ENCODE measurements at places on chromosomes 11 and 22.
A peak's percentile ranks its signal among the peaks of the same experiment; 100 is the strongest.

DNA sequence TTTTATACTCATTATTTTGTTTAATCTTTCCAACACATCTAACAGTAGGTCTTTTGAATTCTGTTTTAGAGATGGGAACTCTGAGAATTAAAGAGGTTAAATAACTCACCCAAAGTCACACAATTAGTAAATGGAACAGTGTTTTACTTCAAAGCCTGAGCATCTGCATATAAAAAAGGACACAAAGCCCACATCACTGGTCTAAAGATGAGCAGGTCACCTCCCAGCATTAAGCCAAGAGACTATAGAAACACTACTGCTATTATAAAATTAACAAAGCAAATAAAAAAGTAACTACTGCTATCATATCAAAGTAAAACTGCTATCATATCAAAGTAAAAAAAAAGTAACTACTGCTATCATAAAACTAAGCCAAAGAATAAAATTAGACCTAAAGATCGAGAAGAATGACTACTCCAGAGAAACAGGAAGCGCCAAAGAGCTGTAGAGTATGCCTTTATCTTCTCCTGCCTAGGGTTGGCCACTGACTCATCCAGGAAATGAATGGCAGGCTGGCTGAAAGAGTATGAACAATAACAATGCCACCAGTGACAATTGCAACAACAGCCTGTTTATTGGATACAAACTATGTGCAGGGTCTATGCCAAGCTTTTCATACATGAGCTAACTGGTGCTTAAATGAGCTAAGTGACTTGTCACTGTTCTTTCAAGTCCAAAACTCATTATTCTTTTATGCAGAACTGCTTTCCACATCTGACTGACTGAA, 1153.0 kb upstream of the TENM4 start:
- DNase-seq = no peak

DNA sequence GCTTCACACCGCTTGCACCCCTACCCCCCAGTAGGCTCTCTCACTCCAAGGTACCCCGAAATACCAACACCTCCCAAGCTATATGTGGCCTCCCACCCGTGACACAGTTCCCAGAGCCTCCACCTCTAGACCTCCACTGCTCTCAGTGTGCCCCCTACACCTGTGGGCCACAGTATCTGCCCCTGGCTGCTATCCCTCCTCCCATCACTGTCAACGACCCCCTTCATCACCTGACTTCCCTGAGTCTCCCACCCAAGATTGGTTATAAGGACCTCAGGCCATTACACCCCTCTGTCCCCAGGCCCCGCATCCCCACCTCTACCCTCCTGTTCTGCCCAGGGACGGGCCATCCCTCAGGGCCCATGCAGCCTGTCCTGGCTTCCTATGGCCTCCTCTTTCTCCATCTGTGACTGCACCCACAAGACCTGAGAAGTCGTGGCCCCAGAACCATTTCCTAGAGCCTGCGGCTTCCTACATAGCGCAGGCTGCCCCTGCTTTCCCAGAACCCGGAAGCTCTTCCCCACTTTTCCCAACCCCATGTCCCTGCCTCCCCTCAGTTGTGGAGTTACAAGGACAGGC, 734 bp downstream of the ACR start:
- no peak for DNase-seq

GRCh38 chr11:47570651-47571356, 5.4 kb downstream of the PTPMT1 start:
- DNase-seq = no peak

DNA sequence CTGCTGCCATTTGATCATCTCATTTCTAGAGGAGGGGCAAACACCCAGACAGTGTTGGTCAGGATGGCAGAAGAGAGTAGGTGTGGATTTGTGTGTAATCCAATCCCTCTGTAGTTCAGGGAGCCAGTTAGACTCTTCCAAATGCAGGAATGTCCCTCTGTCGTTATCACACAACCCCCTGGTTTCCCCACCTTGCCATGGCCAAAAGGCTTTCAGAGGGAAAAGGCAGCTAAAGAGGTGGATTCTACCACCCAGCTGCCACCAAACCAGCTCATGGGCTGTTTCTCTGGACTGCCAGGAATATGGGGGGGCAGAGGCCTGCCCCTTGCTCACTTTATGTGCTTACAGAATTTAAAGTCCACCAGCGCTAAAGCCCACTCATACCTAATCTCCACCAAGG, 18.1 kb downstream of the TSKU start:
- no peak for DNase-seq

GRCh38 chr11:93784145-93784934, at the start of gene MED17:
Gene MED17 (plus strand): TSS chr11:93784282. CDS start chr11:93784514, 232 bp downstream.
- peak; percentile 85 for DNase-seq

DNA sequence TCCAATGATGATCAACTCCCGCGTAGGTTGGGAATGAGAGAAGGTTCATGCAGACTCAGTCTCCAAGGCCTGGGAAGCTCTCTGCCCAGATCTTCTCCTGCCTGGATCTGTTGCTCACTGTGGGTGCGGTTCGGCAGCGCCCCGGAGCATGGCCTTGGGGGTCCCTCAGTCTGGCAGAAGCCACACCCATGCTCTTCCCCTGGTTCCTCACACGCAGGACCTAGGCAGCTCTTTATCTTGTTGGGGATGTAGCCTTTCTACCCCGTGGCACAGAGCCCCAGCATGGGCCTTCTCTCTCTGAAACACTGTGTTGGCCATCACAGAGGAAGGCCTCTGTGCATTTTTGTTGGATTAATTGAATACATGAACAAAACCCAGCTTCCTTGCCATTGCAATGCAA, 1461.6 kb downstream of the BRD1 start:
- DNase-seq = no peak

DNA sequence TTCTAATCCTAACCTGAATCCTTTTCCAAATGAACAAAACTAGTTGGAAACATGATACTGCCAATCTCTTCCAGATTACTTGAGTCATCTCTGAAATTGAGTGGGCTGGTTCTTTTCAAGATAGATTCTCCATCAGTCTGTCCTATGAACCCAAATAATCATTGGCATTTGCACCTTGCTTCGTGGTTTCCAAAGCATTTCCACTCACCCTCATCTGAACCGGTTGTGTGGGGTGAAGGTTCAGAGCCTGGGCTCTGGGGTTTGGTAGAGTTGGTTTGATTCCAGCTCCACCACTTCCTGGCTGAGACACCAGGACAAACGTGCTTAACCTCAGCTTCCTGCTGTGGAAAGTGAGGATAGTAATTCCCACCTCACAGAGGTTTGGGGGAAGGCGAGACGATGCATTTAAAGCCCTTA, 206.4 kb upstream of the E2F8 start:
- DNase-seq = no peak

DNA sequence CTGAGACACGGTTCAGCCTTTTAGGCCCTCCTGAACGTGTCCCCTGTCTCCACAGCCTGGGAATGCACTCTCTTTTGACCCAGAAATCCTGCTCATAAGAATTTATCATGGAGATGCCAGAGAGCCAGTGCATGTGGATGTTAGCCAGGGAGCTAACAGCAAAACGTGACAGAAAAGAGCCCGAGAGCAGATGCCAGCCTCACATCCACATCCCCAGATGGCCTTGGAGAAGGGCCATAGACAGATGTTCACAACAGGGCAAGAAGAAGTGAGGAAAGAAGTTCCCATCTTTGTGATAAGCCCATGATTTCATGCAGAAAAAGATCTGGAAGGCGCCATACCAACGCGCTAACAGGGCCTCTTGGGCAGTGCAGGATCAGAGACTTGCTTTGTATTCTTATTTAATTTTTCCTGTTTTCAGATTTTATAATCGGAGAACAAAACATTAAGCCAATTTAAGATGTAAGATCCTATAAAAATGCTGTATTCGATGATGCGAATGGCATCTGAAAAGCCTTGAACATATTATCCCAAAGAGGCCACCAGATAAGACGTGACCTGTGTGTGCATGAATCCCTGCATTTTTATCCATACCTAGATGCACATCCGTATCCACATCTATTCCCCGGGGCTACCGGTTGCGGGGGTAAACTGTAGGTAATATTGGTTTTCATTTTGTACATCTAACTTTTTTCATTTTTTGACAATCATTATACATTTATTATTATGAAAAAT, 48.7 kb downstream of the IGLL5 start:
- DNase-seq = no peak
